T-cell (primary cell): ENCODE measurements at places on chromosomes 5 and 9. TPM values are rescaled to one million over a fixed set of nuclear protein-coding genes. Genes with fewer than 3 reads are reported as not detected.

Gene IFNE
- total RNA-seq, result not detected

GRCh38 chr5:169647566-169647965 lies 10.5 kb downstream of the DOCK2 start:
- H3K4me1 ChIP-seq, result peaks cover 48% of the 10 kb centered on the region
- H3K4me3 ChIP-seq, result no peak overlapping the region
- no peaks in the 10 kb centered on the region for H3K36me3 ChIP-seq
- DNase-seq, result no peak
- H3K27ac ChIP-seq, result no peak overlapping the region
- no peaks in the 10 kb centered on the region for H3K27me3 ChIP-seq

- H3K4me1 ChIP-seq, result peaks cover 38% of the 10 kb centered on the region
- no peak overlapping the region for H3K27ac ChIP-seq
- H3K4me3 ChIP-seq, result no peak overlapping the region
These were observed 25.1 kb downstream of the EHMT1 start for GRCh38 chr9:137643921-137644320.

- no peaks in the 10 kb centered on the region for H3K27me3 ChIP-seq
- H3K4me3 ChIP-seq, result no peak overlapping the region
- no peak overlapping the region for H3K27ac ChIP-seq
- H3K36me3 ChIP-seq, result no peaks in the 10 kb centered on the region
- no peak for DNase-seq
These were observed 28.3 kb upstream of the GAS1 start for GRCh38 chr9:86975606-86976005.

Gene SLF1
- 13.1 TPM for total RNA-seq

DNA sequence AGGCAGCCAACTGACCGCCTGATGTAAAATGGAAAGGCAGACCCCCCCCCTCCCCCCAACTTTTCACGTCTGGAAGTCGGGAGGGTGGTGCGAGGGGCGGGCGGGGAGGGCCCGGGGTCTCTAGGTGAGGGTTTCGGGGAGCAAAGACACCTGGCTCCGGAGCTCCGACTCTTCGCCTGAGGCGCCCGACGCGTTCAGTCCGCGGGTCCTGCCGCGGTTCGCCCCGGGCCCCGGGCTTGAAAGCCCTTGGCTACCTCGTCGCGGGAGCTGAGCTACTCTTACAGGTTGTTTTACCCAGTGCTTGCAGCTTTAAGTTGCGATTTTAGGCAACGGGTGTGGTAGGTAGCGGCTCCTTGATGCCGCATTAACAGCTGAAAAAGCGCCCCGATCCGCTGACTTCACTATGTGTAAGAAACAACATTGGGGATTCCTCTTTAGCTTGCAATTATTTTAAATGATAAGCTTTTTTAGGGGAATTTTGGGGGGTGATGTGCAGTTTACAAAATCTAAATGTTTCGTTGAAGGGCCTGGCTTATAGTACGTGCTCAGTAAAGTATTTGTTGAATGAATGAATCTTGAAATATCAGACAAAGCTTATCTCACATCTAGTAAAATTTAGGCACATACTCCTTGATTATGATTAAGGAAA lies 722 bp downstream of the CDC42SE2 start:
- peak; percentile 58 for DNase-seq
- H3K4me3 ChIP-seq, result peak overlapping the region; percentile 85
- H3K4me1 ChIP-seq, result peaks cover 43% of the 10 kb centered on the region
- no peaks in the 10 kb centered on the region for H3K36me3 ChIP-seq
- no peaks in the 10 kb centered on the region for H3K27me3 ChIP-seq

Gene FAM153A
- total RNA-seq, result 82.9 TPM

Gene ANKDD1B
- 0.30 TPM for total RNA-seq

DNA sequence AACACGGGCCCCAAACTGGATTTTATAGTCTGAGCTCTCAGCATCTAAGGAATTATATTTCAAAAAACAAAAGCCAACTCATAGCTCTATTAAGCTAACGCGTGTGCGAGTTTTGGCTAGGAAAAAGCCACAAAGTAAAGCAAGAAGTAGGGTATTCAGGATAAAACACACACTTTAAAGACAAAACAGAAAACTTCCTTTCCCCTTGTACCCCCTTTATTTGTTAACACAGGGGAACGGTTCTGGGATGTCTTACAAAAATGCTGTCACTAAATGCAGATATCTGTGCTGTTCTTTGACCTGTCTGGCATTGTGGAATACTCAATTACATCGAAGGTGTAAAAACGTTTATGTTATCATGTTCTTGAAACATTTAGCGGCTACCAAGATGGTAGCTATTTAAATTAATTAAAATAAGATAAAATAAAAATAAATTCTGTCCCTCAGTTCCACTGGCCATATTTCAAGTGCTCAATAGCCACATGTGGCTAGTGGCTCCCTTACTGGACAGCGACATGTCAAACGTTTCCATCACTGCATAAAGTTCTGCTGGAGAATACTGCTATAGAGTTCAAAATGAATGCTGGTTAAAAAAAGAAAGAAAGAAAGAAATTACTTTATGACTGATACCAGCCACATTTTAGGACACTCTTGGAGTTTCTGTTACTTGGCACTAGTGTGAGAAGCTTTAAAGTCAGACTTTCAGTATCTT lies 7.2 kb upstream of the MEF2C start:
- H3K36me3 ChIP-seq, result no peaks in the 10 kb centered on the region
- H3K27me3 ChIP-seq, result peaks cover 13% of the 10 kb centered on the region
- no peaks in the 10 kb centered on the region for H3K4me1 ChIP-seq
- no peak for DNase-seq

DNA sequence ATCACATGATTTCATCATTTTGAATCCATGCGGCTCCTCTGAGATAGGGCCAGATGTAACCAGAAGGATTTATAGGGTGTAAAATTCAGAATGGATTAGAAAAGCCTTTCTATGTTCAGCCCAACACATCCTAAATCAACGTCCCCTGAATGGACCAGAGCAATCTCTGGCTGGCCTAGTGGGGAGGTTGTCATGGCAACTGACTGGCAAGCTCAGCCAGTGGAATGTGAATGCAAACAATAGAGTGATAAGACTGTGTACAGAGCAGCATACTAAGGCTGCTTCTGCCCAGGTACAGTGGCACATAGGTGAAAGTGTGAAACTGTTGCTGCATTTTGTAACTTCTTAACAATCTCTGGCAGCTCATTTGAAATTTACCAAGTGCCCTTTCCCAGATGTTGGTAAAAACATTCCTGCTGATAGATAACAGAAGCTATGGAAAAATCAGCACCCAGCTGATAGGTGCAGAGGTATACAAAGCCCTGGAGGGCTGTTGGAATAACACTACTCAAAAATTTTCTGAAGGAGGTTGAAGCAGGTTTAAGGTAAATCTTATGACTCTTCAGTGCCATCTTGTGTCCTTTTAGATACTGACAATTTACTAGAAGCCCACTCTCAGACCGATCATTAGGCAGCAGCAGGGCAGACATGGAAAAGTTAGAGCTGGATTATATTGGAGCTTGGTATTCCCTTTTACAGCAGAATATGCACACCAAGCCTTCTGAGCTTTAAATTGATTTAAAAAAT lies 267.2 kb downstream of the RAB3C start:
- no peak for DNase-seq
- no peak overlapping the region for H3K4me3 ChIP-seq
- H3K36me3 ChIP-seq, result no peaks in the 10 kb centered on the region
- no peak overlapping the region for H3K27ac ChIP-seq

Gene C9orf153
- total RNA-seq, result 0.90 TPM

- H3K27ac ChIP-seq, result no peak overlapping the region
- no peak for DNase-seq
- H3K27me3 ChIP-seq, result no peaks in the 10 kb centered on the region
- no peaks in the 10 kb centered on the region for H3K36me3 ChIP-seq
- H3K4me3 ChIP-seq, result no peak overlapping the region
These were observed 66.0 kb downstream of the FRMD3 start for GRCh38 chr9:83472221-83472665.

- H3K36me3 ChIP-seq, result no peaks in the 10 kb centered on the region
- H3K4me1 ChIP-seq, result peaks cover 52% of the 10 kb centered on the region
- no peak for DNase-seq
- H3K27me3 ChIP-seq, result no peaks in the 10 kb centered on the region
- H3K4me3 ChIP-seq, result no peak overlapping the region
- H3K27ac ChIP-seq, result peak overlapping the region; percentile 59
These were observed 78.2 kb upstream of the MAP3K1 start for GRCh38 chr5:56737002-56737621.

- no peak for DNase-seq
These were observed 812.0 kb downstream of the CDH18 start for GRCh38 chr5:19175776-19176570.

DNA sequence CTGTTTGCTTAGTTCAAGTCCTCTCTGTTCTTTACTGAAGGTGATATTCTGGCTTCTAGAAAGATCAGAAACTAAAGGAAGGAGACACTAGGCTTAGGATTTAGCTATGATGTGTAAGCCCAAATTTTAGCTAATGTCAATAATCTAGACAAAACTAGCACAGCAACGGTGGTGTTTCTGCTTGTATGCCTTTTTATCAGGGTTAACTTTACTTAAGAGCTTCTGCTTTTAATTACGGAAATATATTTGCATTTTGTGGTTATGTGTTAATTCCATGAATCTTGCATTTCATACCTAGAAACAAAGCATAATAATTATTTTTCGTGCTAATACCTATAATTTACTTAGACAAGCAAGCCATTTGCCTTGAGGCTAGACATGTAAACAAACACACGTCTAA lies 96.1 kb downstream of the PAX5 start:
- no peak for DNase-seq
- no peak overlapping the region for H3K4me3 ChIP-seq
- no peaks in the 10 kb centered on the region for H3K27me3 ChIP-seq
- no peak overlapping the region for H3K27ac ChIP-seq
- H3K36me3 ChIP-seq, result no peaks in the 10 kb centered on the region
- no peaks in the 10 kb centered on the region for H3K4me1 ChIP-seq

Gene COL23A1
- not detected for total RNA-seq

Gene ZNF454
- total RNA-seq, result not detected

DNA sequence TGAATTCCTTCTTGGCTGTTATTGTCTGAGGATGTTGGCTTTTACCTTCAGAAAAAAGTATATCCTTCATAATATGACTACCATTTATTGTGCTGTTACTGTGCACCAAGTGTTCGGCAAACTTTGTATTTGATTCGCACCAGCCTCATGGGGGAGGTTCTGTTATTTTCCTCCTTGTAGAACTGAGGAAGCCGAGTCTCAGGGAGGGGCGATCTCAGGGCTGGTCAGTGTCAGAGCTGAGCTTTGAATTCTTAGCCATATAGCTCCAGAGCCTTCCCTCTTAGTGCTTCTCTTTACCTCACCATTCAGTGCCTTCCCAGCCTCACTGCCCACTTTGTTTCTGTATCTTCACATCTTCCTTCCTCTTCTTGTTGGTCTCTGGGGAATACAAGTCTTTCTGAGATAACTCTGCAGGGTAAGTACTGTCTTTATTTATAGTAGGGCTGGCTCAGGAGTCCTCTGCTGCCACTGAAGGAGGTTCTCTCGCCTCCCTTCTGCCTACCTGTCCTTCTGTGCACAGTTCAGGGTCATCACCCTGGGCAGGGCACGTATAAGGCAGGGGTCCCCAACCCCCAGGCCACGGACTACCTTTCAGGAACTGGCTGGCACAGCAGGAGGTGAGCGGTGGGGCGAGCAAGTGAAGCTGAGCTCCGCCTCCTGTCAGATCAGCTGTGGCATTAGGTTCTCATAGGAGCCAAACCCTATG lies 48.4 kb downstream of the GALNT10 start:
- H3K4me3 ChIP-seq, result no peak overlapping the region
- no peaks in the 10 kb centered on the region for H3K36me3 ChIP-seq
- no peaks in the 10 kb centered on the region for H3K27me3 ChIP-seq
- DNase-seq, result no peak
- no peak overlapping the region for H3K27ac ChIP-seq

- no peak for DNase-seq
- no peaks in the 10 kb centered on the region for H3K27me3 ChIP-seq
- H3K36me3 ChIP-seq, result no peaks in the 10 kb centered on the region
- no peak overlapping the region for H3K4me3 ChIP-seq
- H3K27ac ChIP-seq, result no peak overlapping the region
These were observed 54.7 kb downstream of the TMOD1 start for GRCh38 chr9:97556036-97556720.

GRCh38 chr9:119366909-119367682 lies 2.1 kb downstream of the BRINP1 start:
- peaks cover 8% of the 10 kb centered on the region for H3K27me3 ChIP-seq
- no peak overlapping the region for H3K4me3 ChIP-seq
- no peaks in the 10 kb centered on the region for H3K4me1 ChIP-seq
- no peaks in the 10 kb centered on the region for H3K36me3 ChIP-seq

Gene ACTBL2
- not detected for total RNA-seq

DNA sequence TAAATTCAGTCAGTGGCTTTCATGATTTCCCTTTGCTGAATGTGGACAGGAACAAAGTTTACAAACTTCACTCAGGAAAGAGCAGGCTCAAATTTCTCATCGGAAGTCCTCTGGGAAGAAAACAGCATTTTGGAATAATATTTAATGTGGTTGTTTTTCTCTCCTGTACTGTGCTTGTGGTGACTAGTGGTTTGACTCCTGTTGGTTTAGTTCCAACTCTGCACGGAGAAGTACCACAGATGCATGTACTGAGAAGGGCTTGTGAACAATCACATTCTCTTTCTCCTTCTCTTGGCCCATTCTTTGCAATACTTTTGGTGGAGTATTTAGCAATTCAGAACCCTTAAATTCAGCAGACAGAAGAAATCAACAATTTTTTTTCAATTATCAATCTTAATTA lies 13.3 kb downstream of the MPDZ start:
- H3K27ac ChIP-seq, result no peak overlapping the region
- DNase-seq, result no peak
- H3K36me3 ChIP-seq, result no peaks in the 10 kb centered on the region
- no peak overlapping the region for H3K4me3 ChIP-seq

DNA sequence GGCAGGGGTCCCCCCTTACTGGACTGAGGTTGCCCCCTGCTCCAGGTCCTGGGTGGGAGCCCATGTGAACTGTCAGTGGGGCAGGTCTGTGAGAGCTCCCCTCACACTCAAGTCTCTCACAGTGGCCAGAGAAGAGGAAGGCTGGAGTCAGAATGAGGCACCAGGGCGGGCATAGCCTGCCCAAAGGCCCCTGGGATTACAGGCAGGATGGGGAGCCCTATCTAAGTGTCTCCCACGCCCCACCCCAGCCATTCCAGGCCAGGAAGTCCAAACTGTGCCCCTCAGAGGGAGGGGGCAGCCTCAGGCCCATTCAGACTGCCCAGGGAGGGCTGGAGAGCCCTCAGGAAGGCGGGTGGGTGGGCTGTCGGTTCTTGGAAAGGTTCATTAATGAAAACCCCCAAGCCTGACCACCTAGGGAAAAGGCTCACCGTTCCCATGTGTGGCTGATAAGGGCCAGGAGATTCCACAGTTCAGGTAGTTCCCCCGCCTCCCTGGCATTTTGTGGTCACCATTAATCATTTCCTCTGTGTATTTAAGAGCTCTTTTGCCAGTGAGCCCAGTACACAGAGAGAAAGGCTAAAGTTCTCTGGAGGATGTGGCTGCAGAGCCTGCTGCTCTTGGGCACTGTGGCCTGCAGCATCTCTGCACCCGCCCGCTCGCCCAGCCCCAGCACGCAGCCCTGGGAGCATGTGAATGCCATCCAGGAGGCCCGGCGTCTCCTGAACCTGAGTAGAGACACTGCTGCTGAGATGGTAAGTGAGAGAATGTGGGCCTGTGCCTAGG lies at the start of gene CSF2:
TSS of gene CSF2 (plus strand) at position 559 of the 783 bp plus-strand sequence. CDS start at position 594, 35 bp downstream.
- H3K27ac ChIP-seq, result no peak within 1 kb of the TSS
- H3K27me3 ChIP-seq, result no peaks in the 10 kb centered on the region
- DNase-seq, result no peak
- H3K36me3 ChIP-seq, result no peaks in the 10 kb centered on the region

Gene INSL4
- not detected for total RNA-seq

Gene LRRC19
- not detected for total RNA-seq

- no peaks in the 10 kb centered on the region for H3K27me3 ChIP-seq
- H3K4me3 ChIP-seq, result no peak overlapping the region
- H3K4me1 ChIP-seq, result no peaks in the 10 kb centered on the region
- no peak overlapping the region for H3K27ac ChIP-seq
These were observed 321.9 kb downstream of the EBF1 start for GRCh38 chr5:158777647-158778350.

Gene PPP1R26
- total RNA-seq, result 0.96 TPM
